ENCODE measurements at places on chromosomes 1 and 21.

- DNase-seq: peak; percentile 57
These were observed 15.8 kb upstream of the S100A11 start for GRCh38 chr1:152052606-152053005.

DNA sequence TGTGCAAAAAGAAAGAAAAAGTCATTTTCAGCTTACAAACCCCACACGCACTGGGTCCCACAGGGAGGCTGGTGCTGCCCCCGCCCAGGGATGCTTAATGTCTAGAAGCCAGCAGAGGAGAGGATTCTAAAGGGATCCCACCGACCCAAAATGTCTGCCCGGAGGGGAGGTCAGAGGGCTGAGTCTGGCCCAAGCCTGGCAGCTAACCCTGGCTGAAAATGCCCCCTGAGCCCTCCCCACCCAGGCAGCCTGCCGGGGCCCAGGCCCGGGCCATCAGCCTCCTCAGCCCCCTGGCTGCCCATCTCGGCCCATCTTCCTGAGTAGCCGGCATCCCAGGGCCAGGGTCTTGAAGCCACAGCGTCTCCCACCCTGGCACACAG lies 33.5 kb downstream of the ACOT7 start:
- no peak for DNase-seq

DNA sequence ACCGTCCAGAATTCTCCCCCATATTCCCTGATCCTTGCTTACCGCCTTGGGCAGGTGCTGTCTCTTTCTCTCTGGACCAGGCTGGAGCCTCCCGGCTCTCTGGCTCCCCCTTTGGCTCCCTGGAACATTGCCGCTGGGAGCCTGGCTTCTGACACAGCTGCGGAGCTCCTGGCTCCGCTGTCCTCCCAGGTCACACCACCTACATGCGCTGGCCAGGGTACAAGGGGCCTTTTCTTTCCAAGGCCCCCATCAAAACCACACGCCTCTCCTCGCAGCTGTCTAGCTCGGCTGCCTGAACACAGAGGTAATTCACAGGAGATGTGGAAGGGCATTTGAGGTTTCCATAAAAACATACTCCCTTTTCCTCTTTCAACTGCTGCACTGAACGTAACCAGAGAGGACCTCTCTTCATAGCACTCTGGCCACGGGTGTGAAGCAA lies 7.5 kb upstream of the ZNF648 start:
- DNase-seq: no peak

GRCh38 chr1:205568469-205569361 lies 63.1 kb downstream of the ELK4 start:
- DNase-seq: no peak

- no peak for DNase-seq
These were observed 18.4 kb downstream of the CCT3 start for GRCh38 chr1:156319664-156320063.

GRCh38 chr1:47764461-47765046 lies 232.6 kb downstream of the TRABD2B start:
- DNase-seq: no peak

- no peak for DNase-seq
These were observed 21.1 kb downstream of the SLC25A24 start for GRCh38 chr1:108179018-108179417.

- DNase-seq: peak; percentile 12
These were observed 14.7 kb upstream of the CSF1 start for GRCh38 chr1:109895720-109896504.

GRCh38 chr1:14259191-14259757 lies 339.2 kb upstream of the KAZN start:
- no peak for DNase-seq

- no peak for DNase-seq
These were observed 550.3 kb downstream of the NUF2 start for GRCh38 chr1:163872067-163872466.

DNA sequence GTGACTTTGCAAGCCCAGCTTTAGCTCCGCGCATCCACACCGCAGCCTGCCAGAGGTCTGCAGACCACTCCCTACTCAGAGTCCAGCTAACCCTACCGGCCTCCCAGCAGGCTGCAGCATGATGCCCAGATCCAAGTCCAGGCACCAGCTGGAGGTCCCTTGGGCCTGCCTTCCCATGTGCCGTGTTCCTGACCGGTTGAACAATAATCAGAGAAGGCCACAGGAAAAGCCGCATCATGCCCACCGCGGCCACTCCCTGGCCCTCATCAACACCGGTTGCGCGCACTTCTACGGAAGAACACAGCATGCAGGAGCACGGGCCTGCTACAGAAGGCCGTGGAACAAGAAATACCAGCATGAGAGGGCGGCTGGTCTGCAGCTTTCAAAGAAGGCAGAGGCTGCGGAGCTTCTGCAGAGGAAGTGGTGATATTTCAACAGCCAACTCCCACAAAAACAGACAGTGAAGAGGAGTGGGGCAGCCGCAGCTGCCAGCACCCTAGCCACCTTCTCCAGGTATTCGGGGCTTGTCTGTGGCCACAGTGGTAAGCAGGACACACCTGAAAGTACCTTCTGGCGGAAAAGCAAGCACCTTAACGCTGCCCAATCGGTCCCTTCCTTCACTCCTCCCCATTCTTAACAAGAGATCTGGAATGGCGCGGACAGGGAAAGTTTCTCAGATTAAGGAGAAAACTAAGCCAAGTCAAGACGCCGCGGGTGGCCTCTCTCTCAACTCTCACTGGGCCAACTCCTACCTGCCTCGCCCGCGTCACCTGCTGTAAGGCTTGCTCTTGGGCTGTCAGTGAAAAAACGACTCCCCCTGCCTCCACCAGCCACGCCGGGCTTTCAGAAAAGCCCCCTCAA lies 1.5 kb downstream of the PGBD5 start:
- DNase-seq: no peak

DNA sequence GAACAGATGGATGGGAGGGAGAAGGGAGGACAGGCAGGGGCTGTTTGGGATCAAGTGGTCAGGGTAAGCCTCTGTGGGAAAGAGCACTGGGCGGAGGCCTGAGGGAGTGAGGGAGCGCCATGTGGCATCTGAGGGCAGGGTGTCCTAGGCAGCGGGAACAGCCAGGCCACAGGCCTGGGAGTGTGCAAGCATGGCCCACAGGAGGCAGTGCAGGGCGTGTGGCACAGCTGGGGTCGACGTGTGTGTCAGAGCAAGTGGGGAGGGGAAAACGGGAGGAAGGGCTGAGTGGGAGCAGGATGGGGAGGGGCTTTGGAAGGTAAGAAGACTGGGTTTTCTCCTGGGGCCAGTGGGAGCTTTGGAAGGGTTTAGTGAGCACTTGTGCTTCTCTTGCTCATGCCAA lies 143.4 kb downstream of the SYF2 start:
- DNase-seq: no peak

DNA sequence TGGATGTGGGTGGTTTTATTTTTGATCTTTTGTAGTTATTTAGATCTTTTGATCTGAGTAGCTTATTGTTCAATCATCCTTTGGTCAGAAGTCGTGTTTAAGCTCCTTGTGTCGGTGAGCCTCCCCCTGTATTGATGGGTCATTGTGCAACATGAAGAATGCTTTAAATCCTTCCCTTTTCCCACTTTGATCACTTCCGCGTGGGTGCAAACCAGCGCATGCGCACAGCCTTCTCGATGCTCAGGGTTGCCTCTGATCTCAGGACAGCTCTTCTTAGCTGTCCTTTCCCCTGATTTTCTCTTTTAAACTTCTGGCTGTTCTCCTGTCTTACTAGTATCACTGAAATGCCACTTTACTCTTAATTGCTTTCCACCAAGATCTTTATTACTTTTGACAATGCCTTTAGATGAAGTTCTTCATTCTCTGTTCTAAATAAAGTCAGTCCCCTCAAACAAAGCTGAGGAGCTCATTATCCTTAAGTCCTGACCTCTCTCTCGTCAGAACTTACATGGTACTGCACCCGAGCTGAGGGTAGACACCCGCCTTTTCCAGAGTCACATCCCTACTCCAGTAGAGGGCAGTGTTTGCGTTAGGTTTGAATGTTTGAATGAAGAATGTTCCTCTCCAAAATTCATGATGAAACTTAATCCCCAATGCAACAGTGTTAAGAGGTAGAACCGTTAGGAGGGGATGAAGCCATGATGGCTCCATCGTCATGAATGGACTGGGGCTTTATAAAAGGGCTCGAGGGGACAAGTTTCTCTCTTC lies 547.9 kb upstream of the TMPRSS15 start:
- DNase-seq: no peak

DNA sequence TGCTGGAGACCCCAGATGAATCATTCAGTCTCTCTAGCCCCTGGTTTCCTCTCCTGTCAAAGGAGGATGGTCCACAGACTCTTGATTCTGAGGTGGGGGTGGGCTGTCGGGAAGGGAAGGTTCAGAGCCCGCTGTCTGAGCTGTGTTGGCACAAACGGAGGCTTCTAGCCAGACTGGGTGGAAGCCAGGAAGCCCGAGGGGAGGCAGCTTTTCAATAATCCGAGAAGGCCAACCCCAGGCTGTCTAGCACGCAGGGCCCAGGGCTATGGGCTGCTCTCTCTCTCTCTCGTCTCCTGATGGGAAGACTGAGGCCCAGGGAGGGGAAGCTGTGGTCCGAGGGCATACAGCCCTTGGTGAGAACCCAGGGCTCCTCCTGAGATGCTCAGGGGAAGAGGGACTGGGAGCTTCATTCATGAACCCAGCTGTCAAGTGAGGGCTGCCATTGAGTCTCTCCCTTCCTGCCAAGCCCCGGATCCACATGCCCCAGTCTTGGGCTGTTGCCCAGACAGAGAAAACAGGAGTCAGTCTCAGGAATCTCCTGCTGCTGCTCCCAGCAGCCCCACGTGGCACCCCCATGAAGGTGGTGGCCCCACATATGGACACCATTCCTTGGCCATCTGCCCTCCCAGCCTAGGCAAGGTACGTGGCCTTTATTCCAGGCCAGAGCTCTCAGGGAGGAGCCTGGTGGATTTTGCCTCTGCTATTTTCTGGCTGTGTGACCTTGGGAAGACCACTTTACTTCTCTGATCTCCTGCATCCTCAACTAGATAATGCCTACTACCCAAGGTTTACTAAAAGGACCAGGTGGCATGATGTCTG lies 44.4 kb downstream of the RAP1GAP start:
- DNase-seq: no peak

DNA sequence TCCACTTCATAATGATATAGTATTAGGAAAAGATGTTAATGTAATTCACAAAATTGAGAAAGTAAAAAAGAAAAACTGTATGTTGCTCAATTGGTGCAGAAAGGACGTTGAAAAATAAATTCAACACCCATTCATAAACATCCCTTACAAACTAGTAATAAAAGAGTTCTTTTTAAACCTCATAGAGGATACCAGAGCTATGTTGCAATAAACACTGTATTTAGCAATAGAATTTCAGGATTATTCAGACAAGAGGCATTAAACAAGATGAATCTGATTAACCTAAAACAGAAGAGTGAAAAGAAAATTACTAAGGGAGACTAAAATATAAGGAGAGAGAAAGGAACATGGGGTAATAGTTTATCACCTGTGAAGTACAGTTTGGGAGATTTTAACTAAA lies 154.8 kb downstream of the NTPCR start:
- no peak for DNase-seq

- DNase-seq: no peak
These were observed 29.0 kb downstream of the DHCR24 start for GRCh38 chr1:54857746-54858561.

GRCh38 chr1:75274920-75275506 lies 140.8 kb downstream of the LHX8 start:
- no peak for DNase-seq

GRCh38 chr21:32163386-32163785 lies 115.5 kb downstream of the MIS18A start:
- DNase-seq: no peak

GRCh38 chr1:62906428-62906886 lies 122.5 kb downstream of the ATG4C start:
- DNase-seq: no peak

- DNase-seq: no peak
These were observed 17.6 kb downstream of the RGS1 start for GRCh38 chr1:192592981-192593708.

- DNase-seq: no peak
These were observed 1.4 kb downstream of the TTC39A start for GRCh38 chr1:51328926-51329325.

DNA sequence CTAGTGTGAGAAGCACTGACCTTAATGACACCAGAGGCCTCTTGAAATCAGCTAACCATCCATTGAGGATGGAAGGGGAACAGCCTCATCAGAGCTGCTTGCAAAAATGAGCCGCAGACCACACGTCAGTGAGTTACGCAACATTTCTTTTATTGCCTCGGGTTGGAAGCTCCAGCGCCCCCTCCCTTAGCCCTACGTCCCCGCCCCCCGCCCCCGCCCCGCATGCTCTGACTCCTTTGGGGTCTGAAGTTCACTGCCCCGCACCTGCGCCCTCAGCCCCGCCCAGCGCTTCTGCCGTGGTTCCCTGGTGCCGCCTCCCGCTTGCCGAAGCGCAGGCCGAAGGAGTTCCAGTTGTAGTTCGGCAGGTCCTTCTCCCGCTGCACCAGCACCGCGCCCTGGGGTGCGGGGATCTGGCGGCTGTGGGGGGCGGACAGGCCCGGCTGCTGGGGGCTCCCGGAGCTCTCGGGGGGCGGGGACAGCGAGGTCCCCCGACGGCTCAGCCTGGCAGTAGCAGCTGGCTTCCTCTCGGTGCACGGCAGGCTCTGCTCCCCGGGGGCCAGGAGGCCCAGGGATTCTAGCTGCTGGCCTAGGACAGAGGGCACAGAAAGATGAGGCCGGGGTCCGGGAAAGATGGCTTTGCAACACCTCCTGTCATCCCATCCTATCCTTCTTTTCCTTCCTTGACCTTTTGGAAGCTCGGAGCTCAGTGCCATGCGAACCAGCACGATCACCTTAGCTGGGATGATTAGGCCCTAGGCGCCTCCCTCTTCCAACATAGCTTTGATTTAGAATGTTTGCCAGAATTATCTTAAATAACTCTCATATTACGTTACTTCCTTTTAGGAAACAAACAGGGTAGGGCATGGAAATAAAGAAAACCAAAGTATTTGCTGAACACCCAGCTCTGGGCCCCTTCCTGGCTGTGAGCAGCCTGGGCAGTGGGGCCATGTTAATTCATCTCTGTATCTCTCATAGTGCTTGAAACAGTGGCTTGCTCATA lies 5.8 kb downstream of the KISS1 start:
- no peak for DNase-seq

GRCh38 chr1:116033322-116033721 lies 57.0 kb downstream of the SLC22A15 start:
- no peak for DNase-seq

DNA sequence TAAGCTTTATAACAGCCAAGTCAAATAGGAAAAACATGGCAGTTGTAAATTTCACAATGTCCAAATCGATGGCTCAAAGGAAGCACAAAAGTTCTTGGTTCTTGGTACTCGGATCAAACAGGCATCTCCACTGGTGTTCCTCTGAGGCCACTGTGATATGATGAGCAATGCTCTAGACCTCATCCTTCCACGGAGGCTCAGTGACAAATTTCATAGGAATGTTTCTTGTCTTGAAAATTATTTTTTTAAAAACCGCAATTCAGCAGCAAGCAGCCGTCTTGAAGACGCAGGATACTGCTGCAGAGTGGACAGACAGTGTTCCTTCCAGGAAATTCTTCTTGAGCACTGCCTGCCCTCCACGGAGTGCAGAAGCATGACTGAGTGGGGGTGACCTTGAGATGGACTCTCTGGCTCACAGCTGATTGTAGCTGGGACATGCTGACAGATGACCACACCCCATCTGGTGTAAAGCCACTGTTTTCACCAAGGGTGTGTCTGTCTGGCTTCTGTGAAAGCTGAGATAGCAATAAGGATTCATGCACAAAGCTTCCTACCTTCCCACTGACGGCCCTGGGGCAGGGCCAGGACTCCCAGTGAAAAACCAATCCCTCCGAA lies 61.9 kb downstream of the TIAM1 start:
- DNase-seq: peak; percentile 69

All from T1000 (cell line).